ENCODE measurements at places on chromosomes 4 and X. TPM values are rescaled to one million over a fixed set of nuclear protein-coding genes. Genes with fewer than 3 reads are reported as not detected.
A peak's percentile ranks its signal among the peaks of the same experiment; 100 is the strongest.

Gene LARP7
- polyA plus RNA-seq = 45.7 TPM

- H3K4me1 ChIP-seq = peaks cover 93% of the 10 kb centered on the region
- no peaks in the 10 kb centered on the region for H3K27me3 ChIP-seq
- peak overlapping the region; percentile 93 for H3K27ac ChIP-seq
- no peaks in the 10 kb centered on the region for H3K36me3 ChIP-seq
- DNase-seq = no peak
- peak overlapping the region; percentile 33 for H3K4me3 ChIP-seq
Observed at GRCh38 chr4:143380629-143381028, 44.0 kb downstream of the GAB1 start.

Gene C1QTNF7
- polyA plus RNA-seq = not detected

Gene PPP1R2C
- not detected for polyA plus RNA-seq

- no peak overlapping the region for H3K4me3 ChIP-seq
- no peak overlapping the region for H3K27ac ChIP-seq
- no peak for DNase-seq
- no peaks in the 10 kb centered on the region for H3K36me3 ChIP-seq
- H3K4me1 ChIP-seq = no peaks in the 10 kb centered on the region
Observed at GRCh38 chr4:7202411-7202810, 10.1 kb downstream of the SORCS2 start.

Gene CNGA1
- not detected for polyA plus RNA-seq

GRCh38 chr4:92303621-92304027 lies at the start of gene GRID2:
Gene GRID2, plus strand, starts transcription at chr4:92303966.
- peak within 1 kb of the TSS; percentile 79 for H3K4me3 ChIP-seq
- peaks cover 4% of the 10 kb centered on the region for H3K4me1 ChIP-seq
- DNase-seq = no peak
- no peaks in the 10 kb centered on the region for H3K36me3 ChIP-seq

DNA sequence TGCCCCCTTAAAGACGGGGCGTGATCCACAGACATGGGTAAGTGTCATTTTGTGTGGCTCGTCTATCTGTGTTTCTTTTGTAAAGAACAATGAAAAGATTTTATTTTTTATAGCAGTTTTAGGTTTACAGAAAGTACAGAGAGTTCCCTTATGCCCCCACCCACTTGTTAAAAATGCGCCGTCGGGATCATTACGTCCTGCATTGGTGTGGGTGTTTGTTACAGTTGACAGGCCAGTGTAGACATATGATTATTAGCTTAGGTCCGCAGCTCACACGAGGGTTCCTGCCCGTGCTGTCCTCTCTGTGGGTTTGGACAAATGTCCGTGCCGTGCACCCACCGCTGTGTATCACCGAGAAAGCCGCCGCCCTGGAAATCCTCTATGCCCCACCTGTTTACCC lies 50.5 kb downstream of the RGS12 start:
- no peaks in the 10 kb centered on the region for H3K4me1 ChIP-seq
- no peak overlapping the region for H3K4me3 ChIP-seq
- H3K27me3 ChIP-seq = no peaks in the 10 kb centered on the region
- no peak for DNase-seq
- no peaks in the 10 kb centered on the region for H3K36me3 ChIP-seq

DNA sequence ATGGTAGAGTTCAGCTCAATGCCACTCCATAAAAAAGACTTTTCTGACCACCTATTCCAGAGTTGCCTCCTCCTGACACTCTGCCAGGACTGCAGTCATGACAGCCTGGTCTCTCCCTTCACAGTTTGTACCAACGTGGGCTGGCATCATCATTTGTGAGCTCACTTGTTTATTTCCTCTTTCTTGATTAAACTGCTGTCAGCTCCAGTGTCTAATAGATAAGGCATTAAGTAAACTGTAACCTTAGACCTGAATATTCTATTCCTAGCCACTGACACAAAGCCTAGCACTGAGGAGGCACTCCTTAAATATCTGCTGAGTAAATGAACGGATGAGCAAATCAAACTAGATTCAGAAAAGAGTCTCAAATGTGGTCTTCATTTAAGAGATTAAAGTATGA lies 48.7 kb downstream of the DDX60 start:
- peaks cover 69% of the 10 kb centered on the region for H3K36me3 ChIP-seq
- no peak for DNase-seq
- H3K4me3 ChIP-seq = no peak overlapping the region
- H3K4me1 ChIP-seq = no peaks in the 10 kb centered on the region

Gene LNX1
- polyA plus RNA-seq = 0.43 TPM

Gene CXorf65
- polyA plus RNA-seq = 2.0 TPM

Gene TMPRSS11D
- not detected for polyA plus RNA-seq

DNA sequence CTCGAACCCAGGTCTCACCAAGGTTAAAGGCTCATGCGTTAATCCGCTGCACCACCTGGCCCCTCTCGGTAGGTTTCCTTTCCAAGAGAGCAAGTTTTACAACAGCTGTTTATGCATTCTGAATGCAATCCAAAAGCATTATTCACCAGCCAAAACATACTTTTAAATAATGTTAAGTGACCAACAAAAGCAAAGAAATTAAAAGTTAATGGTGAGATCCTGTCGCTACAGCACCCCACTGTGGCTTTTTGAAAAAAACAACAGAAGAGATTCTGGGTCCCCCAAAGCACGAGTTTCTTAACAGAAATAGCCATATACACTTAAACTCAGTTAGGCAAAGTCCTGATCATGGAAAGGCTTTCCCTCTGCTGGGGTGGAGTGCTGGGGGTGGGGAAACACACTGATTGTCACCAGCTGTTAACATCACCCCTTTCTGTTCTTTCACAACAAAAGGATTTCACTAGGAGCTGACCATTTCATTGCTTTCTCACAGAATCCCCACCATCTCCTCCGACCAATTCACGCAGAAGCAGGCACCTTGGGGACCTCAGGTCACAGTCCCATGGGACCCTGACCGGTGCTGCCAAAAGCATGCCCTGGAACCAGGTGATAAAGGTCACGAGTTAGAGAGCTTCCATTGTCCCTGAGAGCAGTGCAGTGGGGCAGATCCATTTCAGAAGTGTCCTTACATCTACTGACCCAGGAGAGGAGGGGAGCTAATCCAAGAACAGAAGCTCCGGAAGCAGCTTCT lies 51.2 kb downstream of the ZNF827 start:
- H3K4me1 ChIP-seq = peaks cover 36% of the 10 kb centered on the region
- no peaks in the 10 kb centered on the region for H3K27me3 ChIP-seq

- no peaks in the 10 kb centered on the region for H3K4me1 ChIP-seq
- H3K4me3 ChIP-seq = no peak overlapping the region
- no peaks in the 10 kb centered on the region for H3K27me3 ChIP-seq
- no peak overlapping the region for H3K27ac ChIP-seq
Observed at GRCh38 chrX:27254656-27255055, 208.5 kb downstream of the PPP4R3C start.

Gene AGTR2
- not detected for polyA plus RNA-seq

DNA sequence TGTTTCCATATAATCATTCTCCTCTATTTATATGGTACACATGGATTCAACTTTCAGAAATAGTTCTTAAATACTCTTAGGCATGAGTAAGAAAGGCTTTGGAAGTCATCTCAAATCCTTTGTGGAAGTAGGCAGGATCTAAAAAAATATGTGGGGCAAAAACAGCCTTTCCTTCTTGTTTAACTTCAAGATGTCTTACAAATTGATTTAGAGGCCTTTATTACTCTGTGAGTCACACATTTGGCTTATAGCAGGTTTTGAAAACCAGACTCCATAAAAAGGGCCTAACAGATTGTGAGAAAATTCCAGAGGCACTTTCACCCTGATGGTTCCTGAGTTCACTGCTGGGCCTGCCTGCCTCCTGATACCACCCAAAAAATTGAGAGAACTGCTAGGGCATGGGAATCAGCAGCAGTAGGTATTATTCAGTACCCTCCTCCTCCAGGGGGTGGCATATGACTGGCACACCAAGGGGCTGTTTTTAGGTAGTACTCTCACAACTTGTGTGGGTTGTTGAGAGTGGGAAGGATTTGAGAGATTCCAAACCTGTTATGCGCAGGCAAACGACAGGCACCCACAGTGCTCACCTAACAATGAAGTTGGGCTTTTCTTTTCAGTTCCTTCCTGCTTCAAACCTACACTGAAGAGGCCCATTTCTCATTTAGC lies 162.7 kb upstream of the MBNL3 start:
- H3K27me3 ChIP-seq = peaks cover 28% of the 10 kb centered on the region
- no peak for DNase-seq
- no peak overlapping the region for H3K4me3 ChIP-seq
- H3K4me1 ChIP-seq = no peaks in the 10 kb centered on the region

DNA sequence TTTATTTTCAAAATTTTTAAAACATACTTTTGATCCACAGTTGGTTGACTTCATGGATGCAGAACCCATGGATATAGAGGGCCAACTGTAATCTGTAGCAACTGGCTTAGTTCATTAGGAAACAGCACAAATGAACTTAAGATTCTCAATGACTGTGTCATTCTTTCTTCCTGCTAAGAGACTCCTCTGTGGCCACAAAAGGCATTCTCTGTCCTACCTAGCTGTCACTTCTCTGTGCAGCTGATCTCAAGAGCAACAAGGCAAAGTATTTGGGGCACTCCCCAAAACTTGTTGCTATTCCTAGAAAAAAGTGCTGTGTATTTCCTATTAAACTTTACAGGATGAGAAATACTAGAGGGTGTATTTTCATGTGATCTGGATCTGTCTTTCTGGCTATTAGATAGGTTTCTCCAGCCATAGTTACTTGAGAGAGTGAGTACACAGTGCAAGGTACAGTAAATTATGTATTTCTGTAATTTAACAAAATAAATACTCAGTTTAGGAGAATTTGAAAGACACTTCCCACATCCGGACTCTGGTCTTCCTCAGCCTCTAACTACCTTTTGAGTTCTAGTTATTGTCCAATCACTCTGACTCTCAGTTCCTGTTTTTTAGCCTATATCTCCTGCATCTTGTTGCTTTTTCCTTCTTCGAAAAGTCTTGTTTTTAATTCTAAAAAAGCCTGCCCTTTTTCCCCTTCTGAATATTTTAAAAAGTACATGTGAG lies 21.8 kb downstream of the TLR2 start:
- H3K4me1 ChIP-seq = peaks cover 13% of the 10 kb centered on the region
- no peak overlapping the region for H3K27ac ChIP-seq
- no peaks in the 10 kb centered on the region for H3K27me3 ChIP-seq
- no peak overlapping the region for H3K4me3 ChIP-seq
- H3K36me3 ChIP-seq = peaks cover 6% of the 10 kb centered on the region
- no peak for DNase-seq

Gene CT45A2
- polyA plus RNA-seq = not detected

Gene TMPRSS11F
- polyA plus RNA-seq = not detected
